ENCODE measurements at places on chromosomes 11 and 22. TPM values are rescaled to one million over a fixed set of nuclear protein-coding genes. Genes with fewer than 3 reads are reported as not detected.

Gene CYTH4
- 113 TPM for total RNA-seq

Gene KDM4E
- total RNA-seq = not detected

Gene SLC29A2
- 16.0 TPM for total RNA-seq

Gene OR5F1
- not detected for total RNA-seq

Gene PRR33
- 0.05 TPM for total RNA-seq

Gene ANKK1
- 0.10 TPM for total RNA-seq

Gene ANGPTL5
- not detected for total RNA-seq

Gene OR4A16
- not detected for total RNA-seq

Gene OLFML1
- total RNA-seq = not detected

Gene NUP160
- 56.6 TPM for total RNA-seq

Gene LGALS1
- total RNA-seq = 723 TPM

Gene RIMBP3C
- total RNA-seq = 1.1 TPM

Gene ARHGEF17
- not detected for total RNA-seq

Gene SLC22A12
- not detected for total RNA-seq

Gene MS4A3
- not detected for total RNA-seq

Gene HNRNPUL2
- total RNA-seq = 60.2 TPM

Gene NPAS4
- 0.05 TPM for total RNA-seq

Gene PSMD13
- total RNA-seq = 128 TPM

Gene TREH
- total RNA-seq = not detected

Gene PHLDA2
- total RNA-seq = 1.5 TPM

Gene KCNJ5
- total RNA-seq = not detected

Gene ZP1
- not detected for total RNA-seq

Gene CHRNA10
- total RNA-seq = 1.9 TPM

Gene SOX6
- not detected for total RNA-seq

Gene DBX1
- total RNA-seq = not detected

Gene SCUBE1
- total RNA-seq = not detected

Gene OR51B5
- not detected for total RNA-seq
